Activated CD8-positive, alpha-beta memory T cell treated with anti-CD3 and anti-CD28 coated beads, Interleukin-2, amount 10 ng/mL, durations not matched to agents 7 days and 5 days (primary cell): ENCODE measurements at places on chromosomes 13 and 19.

DNA sequence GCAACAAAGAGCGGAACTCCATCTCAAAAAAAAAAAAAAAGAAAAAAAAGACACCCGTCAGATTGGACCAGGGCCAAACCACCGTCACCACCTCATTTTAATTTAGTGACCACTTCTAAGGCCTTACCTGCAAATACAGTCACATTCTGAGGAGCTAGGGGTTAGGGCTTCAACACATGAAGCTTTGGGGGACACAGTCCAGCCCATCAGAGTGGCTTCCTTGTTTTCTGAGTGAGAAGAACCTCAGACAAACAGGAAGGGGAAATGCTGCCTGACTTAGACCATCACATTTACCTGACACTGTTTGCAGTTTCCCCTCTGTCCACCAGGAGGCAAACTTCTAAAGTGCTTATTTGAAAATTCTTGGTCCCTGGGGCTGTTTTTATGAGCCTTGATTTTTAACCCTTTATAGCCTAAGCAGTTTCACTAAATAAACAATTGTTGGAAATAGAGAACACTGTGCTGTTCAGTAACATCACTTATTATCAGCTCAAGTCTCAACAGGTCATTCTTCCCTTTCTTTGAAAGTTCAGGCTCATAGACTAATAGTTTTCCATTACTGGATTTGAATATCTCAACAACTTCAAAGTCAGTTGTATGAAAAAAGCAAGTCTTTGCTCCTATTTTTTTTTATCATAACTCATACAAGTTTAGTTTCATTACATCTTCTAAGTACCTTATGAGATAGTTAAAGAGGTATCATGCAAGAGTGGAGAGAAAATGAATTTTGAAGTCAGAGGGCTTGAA lies 74.9 kb upstream of the WASF3 start:
- peak; percentile 76 for DNase-seq

- no peak for DNase-seq
Measured at GRCh38 chr13:30880151-30880855, 25.8 kb upstream of the MEDAG start.

- no peak for DNase-seq
Measured at GRCh38 chr13:94345374-94346195, 133.9 kb downstream of the DCT start.

GRCh38 chr13:27619728-27620376 lies 477 bp downstream of the LNX2 start:
- peak; percentile 59 for DNase-seq

GRCh38 chr19:459724-460511 lies 915 bp downstream of the SHC2 start:
- DNase-seq, result no peak

DNA sequence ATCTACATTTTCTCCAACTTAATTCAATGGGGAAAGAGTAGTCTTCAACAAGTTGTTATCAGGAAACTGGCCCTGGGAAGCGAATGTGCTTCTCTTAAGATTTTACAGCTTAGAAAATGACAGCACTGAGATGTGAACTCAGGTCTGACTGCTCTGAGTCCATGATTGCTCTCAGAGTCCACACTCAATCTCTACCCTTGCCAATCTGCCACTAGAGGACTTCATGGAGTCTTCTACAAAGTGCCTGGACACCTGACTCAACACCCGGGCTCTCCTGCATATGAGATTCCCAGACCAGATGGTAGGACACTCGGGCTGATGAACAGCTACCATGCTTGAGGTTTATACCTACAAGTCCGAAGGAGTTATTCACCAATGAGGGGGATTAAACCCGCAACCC lies 74.8 kb downstream of the ABCC4 start:
- no peak for DNase-seq

DNA sequence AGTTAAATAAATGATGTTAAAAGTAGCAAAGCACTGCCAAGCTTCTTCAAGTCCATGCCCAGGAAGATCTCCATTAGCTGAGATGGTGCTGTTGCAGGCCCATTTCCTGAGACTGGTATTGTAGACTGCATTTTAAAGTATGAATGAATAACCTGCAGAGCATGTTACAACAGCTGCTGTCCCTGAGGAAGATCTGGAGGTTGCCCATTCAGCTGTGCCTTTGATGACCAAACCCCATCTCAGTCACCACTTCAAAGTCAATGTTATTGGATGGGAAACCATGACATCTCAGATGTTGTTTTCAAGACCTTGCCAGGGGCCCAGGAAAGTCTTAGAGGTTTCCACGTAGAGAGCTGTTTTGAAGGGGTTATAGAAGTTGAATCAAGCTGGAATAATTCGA lies 281.3 kb downstream of the MTUS2 start:
- DNase-seq, result no peak

- DNase-seq, result peak; percentile 46
Measured at GRCh38 chr13:33033051-33033812, 17.0 kb downstream of the KL start.

DNA sequence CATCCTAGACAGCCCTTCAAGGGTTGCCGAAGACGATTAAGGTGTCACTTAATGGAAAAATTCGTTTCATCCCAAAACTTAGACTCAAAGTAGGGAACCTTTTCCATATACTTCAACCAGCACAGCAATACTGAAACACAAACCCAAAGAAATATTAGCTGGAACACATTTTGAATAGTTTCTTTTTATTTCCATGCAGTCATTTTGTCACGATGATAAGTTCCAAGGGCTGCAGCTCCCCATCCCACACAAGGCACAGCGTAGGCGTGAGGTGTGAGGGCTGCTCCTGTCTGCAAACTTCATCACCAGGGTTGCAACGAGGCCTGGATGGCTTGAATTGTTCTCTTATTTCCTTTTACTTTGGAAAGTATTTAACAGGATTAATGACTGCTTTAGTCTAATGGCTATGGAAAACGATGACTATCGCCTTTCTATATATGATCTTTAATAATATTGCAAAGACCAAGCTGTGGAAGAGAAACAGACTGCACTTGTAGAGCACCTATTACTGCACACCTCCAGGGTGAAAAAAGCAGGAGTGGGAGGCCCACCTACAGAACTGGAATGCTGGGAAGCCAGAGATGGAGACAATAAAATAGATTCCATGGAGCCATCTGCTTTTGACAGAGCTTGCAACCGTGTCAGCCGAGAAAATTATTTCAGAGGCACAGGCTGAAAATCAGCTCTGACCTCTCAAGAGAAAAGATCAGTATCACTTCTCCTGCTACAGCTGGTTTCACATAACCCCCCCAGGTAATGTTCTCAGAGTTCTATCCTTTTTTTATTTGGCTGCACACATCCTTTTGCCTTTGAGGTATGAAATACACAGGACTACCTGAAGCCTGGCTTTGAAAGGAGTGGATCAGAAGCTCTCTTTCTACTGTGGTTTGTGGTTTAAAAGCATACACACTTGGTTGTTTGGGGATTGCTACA lies 274.5 kb upstream of the NBEA start:
- DNase-seq, result no peak

- no peak for DNase-seq
Measured at GRCh38 chr19:48751845-48752495, 471 bp downstream of the FUT1 start.

- DNase-seq, result no peak
Measured at GRCh38 chr19:5889288-5889971, 14.2 kb downstream of the NDUFA11 start.

DNA sequence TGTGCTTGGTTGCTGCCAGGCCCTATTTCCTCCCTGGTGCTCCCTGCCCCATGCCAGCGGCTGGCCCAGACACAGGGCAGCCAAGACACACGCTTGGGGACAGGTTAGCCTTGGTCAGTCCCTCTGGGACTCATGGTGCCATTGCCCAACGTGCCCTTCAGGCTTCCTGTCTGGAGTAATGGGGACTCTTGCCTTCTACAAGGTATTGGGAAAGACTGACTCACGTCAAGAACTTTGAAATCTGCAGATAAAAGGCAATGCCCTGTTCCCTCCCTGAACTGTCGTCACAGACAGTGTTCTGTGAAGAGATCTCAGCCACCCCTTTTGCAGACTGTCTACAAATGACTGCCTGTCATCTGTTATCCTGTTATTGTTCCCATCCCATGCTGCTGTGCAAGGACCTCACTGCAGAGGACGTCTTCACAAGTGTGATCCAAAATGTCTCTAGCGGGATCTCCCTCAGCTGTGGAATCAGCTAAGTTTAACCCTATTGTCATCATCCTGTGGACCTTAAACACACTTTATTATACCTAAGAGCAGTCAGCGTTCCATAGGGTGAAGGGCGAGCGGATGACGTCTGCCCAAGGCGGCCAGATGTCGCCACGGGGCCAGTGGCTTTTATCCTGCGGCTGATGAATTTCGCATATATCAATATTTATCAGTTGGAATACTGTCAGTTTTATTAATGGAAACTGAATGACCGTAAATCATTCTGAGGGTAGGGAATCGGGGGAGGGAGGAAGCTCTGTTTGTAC lies 59.0 kb downstream of the GSX1 start:
- no peak for DNase-seq

DNA sequence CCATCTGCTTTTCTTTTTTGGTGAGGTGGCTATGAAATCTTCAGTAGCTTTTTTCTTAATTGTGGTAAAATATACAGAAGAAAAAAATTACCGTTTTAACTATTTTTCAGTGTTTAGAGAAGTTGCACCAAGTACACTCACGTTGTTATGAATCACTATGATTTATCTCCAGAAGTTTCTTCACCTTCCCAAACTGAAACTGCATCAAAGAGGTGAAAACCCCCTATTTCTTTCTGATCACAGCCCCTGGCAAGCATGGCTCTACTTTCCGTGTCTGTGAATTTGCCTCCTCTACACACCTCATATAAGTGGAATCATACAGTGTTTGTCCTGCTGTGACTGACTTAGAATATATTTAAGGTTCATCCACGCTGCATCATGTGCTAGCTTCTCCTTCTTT lies 15.6 kb upstream of the SIGLEC10 start:
- DNase-seq, result no peak

DNA sequence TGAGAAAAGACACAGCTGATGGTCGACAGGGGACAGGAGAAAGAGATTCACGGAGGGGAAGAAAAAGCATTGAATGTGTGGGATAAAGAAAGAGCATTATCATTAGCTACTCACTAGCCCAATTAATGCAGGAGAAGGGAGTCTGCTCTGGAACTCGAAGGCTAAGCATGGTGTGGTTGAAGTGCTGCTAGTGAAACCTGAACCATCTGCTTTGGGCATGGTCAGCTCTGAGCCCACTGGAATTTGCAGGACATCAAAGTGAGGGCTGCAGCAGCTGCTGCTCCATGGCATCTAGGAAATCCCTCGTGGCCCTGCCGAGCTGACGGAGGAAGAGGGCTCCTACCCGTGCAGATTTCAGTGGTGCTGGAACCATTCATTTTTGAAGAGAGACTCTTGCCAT lies 320.3 kb downstream of the ATP8A2 start:
- DNase-seq, result no peak

DNA sequence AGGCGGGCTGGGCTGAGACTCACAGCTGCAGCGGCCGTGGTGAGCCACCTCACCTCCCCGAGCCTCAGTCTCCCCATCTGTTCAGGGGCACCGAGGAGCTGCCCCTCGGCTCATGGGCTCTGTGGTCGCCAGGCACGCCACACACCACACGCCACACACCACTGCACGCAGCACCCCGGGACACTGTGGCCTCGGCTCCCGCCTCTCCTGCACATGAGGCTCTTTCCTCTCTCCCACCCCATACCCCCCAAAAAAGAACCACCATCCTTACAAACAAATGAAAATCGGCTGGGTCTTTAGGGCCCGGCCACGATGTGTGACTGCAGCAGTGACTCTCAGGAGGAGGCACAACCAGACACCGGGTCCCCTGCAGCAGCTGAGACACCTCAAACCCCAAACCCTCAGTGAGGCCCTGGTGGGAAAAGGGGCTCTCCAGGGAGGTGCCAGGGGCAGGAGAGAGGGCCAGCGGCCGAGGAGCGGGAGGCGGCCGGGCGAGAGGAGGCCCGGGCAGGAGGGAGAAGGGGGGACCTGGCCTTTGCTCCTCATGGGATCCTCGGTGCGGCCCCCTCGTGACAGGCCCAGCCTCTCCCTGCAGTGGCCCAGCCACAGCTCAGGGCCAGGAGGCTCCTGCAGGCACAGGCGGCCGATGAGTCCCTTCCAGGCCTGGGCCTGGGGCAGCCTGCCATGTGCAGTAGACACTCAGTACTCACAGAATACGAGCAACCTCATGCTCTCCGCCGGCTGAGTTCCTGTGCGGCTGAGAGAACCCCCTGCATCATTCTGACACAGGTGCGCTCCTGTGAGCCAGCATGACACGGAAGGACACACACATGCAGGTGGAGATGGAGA lies 66.3 kb downstream of the RASA3 start:
- peak; percentile 63 for DNase-seq

DNA sequence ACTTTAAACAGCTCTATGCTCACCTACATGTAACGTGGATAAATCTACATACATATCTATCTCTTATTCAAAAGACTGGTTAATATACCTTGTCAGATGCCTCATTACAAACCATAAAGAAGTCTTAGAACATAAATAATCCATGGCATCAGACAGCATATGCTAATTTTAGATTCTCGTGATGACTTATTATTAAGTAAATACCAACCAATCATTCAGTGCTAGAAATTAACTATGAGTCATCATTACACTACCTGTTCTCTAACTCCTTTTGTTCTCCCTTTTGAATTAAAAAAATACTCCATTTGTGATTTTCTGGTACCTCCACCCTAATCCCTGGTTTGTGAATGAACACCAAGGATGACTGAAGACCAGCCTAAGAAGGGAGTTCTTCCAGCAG lies 754.3 kb upstream of the ARGLU1 start:
- no peak for DNase-seq

DNA sequence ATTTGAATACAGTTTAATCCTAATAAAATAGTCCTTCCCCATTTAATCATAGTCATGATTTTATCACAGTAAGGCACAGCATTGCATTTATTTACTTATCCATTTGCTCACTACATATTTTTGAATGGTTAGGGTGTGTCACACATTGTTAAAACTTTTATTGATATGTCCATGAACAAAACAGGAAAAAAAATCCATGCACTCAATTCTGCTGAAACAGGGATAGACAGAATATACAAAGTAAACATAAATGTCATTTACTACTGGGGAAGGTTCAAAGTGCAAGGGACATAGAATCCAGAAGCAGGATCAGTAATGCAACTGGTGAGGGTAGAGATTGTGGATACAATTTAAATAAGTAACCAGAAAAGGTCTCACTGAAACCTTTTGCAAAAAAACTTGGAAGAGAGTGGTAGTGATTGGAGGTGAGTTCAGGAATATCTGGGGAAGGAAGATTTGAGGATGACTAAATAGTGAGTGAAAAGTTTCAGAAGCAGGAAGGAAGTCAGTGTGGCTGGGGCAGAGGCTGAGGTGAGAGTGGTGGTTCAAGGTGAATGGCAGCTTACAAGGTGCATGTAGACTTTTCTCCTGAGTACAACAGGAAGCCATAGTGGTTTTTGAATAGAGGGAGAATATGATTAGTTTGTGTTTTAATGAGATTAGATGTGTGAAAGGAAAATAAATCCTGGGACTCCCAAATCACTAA lies 387.2 kb upstream of the ATXN8OS start:
- DNase-seq, result no peak

- DNase-seq, result no peak
Measured at GRCh38 chr19:40718774-40719391, 2.0 kb downstream of the ITPKC start.

- DNase-seq, result no peak
Measured at GRCh38 chr13:34076319-34076718, 258.4 kb downstream of the RFC3 start.
